ENCODE measurements at places on chromosomes 6 and 20.

DNA sequence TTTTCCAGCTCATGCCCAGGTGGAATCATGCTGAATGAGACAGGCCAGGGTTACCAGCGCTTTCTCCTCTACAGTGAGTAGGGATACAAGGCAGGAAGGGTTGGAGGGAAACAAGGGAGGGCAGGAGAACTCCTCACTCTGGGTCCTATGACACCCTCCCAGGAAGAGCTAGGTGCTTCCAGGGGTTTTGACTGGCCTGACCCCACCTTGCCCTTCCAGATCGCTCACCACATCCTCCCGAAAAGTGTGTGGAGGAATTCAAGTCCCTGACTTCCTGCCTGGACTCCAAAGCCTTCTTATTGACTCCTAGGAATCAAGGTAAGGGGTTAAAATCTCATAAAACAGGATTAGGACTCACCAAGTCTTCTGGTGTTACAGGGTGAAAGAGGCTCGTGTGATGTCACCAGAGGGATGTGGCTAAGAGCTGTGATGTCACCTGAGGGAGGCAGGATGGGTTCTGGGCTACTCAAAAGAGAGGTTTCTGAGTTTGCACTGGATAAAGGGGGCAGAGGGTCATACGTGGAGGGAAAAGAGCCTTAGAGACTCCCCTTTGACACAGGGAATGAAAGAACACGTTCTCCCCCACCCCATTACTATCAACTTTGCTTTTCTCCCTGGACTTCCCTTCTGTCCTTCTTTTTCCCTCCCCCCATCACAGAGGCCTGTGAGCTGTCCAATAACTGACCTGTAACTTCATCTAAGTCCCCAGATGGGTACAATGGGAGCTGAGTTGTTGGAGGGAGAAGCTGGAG is 1.9 kb downstream of the APOM start:
- DNase-seq: no peak

- DNase-seq: no peak
Observed at GRCh38 chr20:59161721-59162120, 1.9 kb upstream of the ZNF831 start.

DNA sequence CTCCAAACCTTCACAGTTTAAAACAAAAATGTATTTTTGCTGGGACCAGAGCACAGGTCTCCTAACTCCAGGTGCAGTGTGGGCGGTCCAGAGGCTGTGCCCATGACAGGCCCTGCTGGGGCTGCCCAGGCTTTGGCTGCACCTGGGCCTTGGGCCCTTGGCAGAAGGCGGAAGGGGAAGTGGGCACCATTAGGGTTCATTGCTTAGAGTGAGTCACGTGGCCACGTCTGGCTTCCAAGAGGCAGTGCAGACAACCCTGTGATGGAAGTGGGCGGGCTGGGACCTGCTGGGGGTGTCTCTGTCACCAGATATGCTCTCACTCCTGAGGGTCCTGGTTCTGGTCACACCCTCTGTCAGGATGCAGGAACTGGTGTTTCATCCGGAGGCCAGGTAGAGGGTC is 302.2 kb downstream of the QKI start:
- DNase-seq: no peak

GRCh38 chr20:56764671-56765070 is 135.6 kb downstream of the TFAP2C start:
- no peak for DNase-seq

DNA sequence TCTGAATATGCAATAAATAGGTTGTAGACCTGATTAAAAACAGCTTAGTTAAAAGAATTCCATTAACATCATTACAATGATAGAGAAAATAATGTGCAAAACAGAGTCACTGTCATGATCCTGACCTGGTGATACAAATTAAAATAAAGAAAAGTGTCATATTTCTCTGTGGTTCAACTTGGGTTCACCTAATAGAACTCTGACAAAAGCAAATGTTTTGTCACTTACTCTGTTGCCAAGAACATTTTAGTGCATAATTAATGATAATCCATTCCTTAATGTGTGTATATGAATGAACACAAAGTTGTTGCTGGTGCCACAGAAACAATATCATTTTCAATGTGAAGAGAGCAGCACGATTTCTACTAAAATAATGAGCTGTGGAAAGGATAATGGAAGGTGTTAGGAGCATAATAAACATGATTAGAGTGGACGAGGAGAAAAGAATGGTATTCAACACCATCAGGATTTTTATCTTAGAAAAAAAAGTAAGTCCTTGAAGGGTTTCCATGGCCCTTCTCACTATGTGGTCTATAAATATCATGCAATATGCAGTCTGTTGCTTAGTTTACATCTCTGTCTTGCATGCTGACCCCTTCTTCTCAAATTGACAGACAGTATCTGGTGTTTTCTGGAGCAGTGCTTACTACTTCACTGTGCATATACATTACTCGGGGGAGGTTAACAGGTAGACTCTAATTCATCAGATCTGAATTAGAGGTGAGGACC is 656.6 kb upstream of the MMS22L start:
- DNase-seq: no peak

GRCh38 chr20:49343246-49343645 is 65.4 kb upstream of the ZNFX1 start:
- no peak for DNase-seq

GRCh38 chr6:163320402-163320801 is 94.1 kb upstream of the QKI start:
- DNase-seq: no peak

- DNase-seq: no peak
Observed at GRCh38 chr6:125539892-125540291, 209.5 kb upstream of the HEY2 start.

DNA sequence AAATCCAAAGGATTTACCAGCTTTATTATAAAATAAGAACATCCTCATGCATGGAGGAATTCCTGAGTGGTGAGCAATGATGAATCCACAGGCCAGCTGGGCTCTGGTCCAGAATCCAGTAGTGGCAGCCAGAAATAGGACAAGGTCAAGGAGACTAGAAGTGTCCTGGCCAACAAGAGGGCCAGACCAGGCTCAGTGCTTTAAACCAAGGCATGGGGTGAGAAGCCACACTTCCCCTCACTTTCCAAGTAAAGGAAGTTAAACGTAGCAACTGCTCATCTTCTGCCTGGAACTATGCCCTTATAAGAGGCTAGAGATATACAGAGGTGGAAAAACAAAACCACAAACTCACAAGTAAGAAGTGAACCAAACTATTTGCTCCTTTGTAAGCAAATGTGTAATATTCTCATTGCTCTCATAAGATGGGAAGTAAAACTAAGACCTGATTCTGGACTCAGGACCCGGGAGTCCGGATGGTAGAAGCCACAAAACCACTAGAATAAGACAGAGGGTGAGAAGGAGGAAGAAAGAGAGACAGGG is 253.2 kb downstream of the UST start:
- no peak for DNase-seq

DNA sequence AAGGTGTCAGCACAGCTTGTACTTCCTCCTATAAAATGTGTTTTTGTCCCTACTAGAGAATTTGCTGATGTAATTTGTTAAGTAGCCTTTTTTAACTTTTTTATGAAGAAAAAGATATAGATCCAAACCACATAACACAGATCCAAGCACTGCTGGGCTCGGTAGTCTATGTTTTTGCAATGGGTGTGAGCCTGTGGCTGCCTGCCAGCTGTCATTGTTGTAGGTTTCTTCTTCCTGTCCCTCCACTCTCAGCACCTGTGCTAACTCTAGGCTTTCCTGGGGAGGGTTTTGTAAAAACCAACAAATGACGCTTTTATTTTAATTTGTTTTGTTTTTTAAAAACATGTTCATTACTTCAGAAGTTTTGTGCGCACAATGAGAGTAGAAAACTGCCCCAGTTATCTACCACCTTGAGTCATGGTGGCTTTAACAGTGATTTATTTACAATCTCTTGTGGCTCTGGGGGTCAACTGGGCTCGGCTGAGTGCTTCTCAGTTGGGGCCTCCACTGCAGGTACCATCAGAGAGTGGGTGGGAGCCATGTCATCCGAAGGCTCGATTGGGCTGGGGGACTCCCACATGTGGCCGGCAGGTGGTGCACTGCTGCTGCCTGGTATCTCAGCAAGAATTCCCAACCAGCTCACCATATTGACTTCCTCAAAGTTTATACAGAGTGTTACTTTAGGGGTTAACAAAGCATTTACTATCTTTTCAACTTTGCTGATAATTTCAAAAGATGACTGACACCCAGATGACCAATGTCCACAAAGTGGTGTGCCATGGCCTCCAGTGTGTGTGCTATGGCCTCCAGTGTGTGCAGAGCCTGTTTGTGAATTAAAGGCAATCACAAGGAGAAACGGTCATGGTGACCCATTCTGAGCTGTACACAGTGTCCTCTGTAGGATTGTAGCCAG is 3.0 kb upstream of the CCR6 start:
- DNase-seq: no peak

DNA sequence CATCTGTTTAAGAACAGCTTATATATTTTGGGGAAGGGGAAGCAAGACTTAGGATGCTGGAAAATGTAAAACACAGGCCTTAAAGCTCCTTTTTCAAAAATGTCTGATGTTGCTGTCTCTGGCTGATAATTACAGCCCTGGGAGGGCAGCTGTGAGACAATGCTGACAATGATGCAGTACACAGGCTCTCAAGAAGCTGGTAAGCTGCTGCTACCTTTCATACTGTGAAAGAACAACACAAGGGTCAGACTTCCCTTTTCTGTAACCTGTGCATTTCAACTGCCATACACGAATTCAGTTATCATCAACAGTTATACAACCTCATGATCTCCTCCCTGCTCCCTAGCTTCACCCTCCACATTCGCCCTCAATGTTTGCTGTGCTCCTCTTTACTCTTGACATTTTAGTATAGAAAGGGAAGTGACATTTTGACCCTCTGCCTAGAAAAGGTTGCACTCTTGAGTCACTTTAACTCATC is 25.2 kb downstream of the MAP7 start:
- DNase-seq: no peak

DNA sequence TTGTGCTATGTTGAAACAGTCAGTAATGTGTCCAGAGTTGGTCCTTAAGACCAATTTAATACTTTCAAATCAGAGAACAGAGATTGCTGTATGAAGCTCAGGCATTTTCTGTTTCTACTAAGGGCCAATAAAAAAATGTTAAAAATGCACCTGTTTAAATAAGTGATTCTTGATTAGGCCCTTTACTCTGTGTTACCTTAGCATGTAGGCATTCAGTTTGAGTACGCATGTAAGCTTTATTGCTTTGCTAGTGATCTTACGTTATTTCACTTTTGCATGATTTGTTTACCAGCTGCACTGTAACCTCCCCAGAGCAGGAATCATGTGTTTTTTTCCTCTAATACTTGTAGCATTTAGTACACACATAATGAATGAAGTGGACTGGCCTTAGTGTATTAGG is 61.0 kb downstream of the AFG1L start:
- DNase-seq: no peak

DNA sequence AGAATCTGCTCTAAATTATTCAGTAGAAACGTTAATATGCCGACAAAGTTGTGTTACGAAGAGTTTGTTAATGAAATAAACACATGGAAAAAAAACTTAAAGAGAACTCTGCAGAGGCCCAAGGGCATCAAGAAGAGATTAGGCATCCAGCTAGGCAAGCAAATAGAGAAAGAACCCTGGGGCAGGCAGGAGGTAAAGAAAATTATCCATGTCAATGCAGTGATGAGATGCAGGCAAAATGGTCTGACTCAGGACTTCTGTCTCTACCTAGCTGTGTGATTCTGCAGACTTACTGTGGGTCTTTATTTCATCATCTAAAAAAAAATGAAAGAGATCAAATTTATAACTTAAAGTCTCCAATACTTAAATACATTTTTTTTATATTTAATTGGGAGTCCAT is 448.0 kb downstream of the HAO1 start:
- no peak for DNase-seq

- no peak for DNase-seq
Observed at GRCh38 chr6:151096255-151096612, 143.5 kb upstream of the AKAP12 start.

GRCh38 chr20:51481341-51481914 is 61.1 kb downstream of the NFATC2 start:
- DNase-seq: peak; percentile 27

DNA sequence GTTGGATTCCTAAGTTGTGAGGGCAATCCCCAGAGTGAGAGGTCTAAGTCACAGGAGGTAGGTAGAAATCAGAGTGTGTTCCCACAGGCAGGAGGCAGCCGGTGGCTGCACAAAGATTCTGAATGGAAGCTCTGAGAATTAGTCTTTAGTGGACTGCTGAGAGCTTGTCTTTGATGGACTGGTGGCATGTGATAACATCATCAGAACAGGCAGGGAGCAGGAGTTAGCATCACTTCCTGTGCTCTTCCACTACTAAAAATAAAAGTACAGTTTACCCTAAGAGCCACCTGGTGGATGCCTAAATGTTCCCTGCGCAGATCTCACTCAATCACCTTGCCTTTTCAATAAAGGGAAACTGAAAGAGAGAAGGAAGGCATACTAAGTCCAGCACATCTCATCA is 294.6 kb upstream of the POU3F2 start:
- no peak for DNase-seq

- no peak for DNase-seq
Observed at GRCh38 chr6:95417856-95418255, 159.5 kb upstream of the MANEA start.

- DNase-seq: no peak
Observed at GRCh38 chr6:68635706-68636513, 828 bp downstream of the ADGRB3 start.

- DNase-seq: no peak
Observed at GRCh38 chr6:101110814-101111213, 229.7 kb upstream of the ASCC3 start.

GRCh38 chr6:89999154-89999553 is 104.9 kb downstream of the GJA10 start:
- DNase-seq: no peak

GRCh38 chr6:170344631-170345576 is 38.3 kb downstream of the FAM120B start:
- DNase-seq: no peak

- DNase-seq: peak; percentile 47
Observed at GRCh38 chr20:19947611-19948264, 69.4 kb upstream of the NAA20 start.

DNA sequence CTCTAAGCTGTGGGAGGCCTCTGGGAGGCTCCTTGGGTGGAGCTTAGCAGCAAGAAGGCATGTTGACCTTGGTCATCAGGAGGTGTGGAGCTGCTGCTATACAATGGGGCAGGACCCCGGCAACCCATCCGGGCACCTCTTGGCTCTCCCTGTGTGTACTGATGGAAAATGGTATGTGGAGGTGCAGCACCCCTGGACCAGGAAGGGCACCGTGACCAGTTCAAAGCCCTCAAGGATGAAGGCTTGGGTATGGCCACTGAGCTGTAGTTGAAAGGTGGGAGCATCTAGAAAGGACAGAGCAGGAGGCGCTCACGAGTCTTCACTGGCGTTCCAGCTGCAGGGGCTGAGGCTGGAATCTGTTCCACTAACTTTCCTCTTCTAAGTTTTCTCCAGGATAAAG is 6.7 kb upstream of the IRF4 start:
- DNase-seq: no peak

DNA sequence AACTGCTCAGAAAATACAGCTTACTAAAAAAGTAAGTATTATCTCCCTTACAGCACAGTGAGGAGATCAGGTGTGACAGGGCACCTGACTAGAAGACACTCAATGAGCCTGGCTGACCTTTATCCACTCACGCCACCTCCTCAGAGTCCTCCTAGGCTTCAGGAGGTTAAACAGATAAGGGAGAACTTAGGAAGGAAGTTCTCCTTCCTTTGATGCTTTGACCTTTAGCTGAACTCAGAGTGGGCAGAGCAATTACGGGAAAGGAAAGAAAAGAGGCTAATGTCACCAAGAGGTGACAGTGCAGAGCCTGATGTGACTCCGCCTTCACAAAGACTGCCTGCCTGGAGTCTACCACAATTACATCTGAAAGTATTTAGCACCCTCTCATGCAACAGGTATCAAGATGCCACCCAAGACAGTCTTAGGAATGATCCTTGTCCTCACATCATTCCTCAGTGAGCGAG is 36.7 kb downstream of the MAN1A1 start:
- DNase-seq: peak; percentile 29

Data from GM12864 (cell line).